ENCODE measurements at places on chromosomes 2 and 18.
A peak's percentile ranks its signal among the peaks of the same experiment; 100 is the strongest.

- no peak for DNase-seq
These were observed 13.7 kb downstream of the VAPA start for GRCh38 chr18:9927392-9928063.

- DNase-seq = no peak
These were observed 75.3 kb upstream of the DDX18 start for GRCh38 chr2:117738991-117739839.

- no peak for DNase-seq
These were observed 120.0 kb upstream of the PPP1CB start for GRCh38 chr2:28631514-28632206.

GRCh38 chr2:108271691-108272253 lies 16.9 kb upstream of the SULT1C2 start:
- no peak for DNase-seq

GRCh38 chr2:40797120-40797519 lies 345.2 kb upstream of the SLC8A1 start:
- DNase-seq = no peak

- DNase-seq = peak; percentile 86
These were observed 4.8 kb downstream of the TGFBRAP1 start for GRCh38 chr2:105324732-105325131.

DNA sequence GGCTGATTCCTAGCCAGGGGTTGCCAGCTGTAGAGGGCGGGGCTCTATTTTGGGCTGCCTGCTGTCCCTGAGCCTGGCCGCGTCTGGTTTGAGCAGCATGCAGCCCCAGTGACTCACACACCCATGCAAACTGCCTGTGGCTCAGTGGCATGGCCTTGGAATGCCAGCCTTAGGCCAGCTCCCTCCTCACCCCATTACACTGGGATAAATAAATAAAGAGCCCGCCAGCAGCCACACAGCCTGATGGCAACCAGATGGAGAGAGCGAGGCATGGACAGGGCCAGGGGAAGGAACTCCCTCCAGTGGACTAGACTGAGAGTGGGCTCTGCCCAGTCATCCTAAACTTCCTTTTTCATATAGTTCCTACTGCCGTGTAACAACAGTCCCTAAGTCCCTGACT lies 18.3 kb downstream of the NHEJ1 start:
- peak; percentile 31 for DNase-seq

GRCh38 chr2:209351636-209352035 lies 72.2 kb upstream of the MAP2 start:
- no peak for DNase-seq

DNA sequence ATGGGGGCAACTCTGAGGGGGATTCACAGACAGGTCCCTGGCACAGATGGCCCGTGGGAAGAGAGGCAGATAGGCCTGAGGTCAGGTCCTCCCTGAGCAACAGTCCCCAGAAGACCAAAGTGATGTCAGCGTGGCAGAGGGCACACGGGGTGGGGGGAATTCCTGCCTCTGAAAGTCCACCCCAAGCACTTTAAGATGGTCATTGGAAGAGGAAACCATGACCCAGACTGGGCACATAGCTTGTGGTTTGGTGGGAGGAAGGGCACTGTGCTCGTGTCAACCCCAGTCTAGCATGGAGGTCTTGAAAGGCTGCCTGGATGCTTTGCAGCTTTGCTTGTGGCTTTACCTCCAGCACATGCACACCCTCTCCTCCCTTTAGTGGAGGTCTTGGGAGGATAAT lies 38.0 kb upstream of the SIX2 start:
- no peak for DNase-seq

DNA sequence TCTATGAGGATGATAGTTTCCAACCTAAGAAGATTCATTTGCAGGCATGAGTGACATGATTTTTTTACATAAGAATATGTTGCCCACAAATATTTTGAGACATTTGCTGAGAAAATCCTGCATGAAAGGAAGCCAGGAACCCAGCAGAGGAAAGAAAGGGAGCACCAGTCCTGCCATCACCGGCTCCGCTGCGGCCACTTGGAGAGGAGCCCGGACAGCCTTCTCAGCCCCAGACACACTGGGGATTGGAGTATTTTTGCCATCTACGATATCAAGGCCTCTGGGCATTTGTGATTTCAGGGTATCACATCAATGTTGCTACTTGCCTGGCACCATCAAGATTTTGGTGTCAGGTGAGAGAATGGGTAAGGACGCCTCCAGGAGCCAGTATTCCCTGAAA lies 228.3 kb downstream of the PTGR3 start:
- no peak for DNase-seq

GRCh38 chr2:1295740-1296139 lies 117.5 kb upstream of the TPO start:
- no peak for DNase-seq

DNA sequence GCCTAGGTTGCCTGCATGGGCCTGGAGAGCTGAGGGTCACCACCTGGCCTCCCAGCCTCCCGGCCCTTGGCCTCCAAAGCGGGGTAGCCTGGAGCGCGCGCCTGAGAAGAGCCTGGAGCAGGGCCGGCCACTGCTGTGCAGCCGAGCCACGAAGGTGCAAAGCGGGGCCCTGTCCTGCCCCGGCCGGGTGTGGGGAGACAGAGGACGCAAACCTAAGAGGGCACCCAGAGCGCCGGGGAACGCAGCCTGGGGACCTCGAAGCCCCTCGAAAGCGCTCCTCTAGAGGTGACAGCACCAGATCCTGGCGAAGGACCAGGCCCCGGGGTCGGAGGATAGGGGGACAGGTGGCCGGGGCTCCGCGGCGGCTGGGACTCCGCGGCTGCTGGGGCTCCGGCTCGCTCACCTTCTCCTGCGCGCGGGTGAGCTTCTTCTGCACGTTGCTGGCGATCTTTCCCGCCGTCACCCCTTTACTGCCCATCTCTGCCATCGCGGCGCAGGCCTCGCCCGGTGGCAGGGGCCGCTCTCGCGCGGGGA lies 430 bp downstream of the BIN1 start:
- peak; percentile 69 for DNase-seq

DNA sequence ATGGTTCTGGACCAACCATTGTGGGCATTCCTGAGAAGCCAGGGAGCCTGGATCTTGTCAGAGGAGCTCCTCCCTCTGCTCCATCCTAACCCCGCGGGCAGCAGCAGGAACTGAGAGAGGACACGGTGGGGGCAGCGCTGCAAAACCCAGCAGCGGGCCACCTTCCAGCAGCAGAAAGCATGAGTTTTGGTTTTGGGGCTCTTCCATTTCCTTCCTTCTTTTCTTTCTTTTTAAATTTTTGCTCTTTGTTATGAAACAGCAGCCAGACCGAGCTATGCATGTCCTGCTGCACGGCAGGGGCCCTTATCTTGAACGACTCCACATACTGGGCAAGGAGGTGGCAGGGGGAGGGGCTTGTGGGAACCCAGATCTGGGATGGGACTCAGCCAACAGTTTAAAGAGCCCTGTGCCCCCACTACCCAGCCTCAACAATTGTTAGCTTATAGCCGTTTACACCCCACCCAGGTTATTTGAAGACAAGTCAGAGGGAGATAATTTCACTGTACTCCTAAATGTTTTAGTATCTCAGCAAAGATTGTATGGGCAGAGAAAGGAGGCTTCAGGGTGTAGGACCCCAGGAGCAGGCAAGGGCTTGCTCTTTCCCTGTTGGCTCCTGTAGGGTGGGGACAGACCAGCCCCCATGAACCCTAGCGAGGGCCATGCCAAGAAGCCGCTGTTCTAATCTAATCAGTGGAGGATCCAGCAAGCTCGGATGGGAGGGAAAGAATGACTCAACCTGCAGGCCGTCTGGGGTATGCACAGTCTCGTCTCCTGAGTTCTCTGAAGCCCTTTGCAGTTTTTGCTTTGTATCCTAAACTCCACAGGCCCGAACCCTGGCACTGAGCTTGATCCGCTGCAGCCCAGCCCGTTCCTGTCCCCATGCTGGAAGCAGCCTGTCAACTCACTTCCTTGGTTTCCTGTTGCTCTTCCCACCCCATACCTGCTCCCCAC lies 75.3 kb downstream of the LRRFIP1 start:
- DNase-seq = peak; percentile 91

- no peak for DNase-seq
These were observed 88.3 kb downstream of the SOWAHC start for GRCh38 chr2:109702250-109702985.

DNA sequence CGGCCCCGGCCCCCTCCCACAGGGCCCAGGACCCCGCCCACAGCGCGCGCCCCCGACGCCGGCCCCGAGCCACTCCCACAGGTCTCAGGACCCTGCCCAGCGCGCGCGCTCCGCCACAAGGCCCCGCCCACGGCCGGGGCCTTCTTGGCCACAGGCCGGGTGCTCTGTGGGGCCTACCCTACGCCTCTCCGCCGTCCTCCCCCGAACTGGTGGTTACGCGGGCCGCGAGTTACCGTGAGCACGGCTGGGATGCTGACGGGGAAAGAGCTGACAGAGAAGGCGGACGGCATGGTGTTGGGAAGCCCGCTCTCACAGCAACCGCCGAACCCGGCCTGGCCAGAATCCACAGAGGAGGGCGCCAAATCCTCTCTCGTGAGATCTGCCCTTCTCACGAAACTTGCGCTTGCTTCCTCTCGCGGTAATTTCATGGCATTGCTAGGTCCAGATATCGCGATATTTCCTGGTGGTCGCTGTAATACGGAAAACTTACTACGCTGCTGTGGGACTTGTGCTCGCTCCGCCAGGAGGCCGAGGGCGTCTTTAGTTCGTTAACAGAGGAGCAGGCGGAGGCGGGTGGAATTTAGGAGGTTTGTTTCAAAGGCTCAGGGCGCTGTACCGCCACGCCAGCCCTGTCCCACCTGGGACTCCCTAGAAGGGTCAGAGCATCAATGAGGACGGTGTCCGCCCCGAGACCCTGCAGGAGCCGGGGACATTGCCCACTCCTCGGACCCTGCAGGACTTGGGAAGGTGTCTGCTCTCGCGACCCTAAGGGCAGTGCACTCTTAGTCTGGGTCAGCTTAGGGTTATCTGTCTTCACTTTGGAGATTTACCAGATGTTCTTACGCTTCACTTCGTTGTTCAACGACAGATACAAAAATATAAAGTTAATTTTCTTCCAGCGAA lies at the start of gene TMEM18:
Gene TMEM18, minus strand, starts transcription at position 351 of the 903 bp plus-strand sequence. Its CDS starts 61 bp downstream, at position 290.
- peak; percentile 99 for DNase-seq

DNA sequence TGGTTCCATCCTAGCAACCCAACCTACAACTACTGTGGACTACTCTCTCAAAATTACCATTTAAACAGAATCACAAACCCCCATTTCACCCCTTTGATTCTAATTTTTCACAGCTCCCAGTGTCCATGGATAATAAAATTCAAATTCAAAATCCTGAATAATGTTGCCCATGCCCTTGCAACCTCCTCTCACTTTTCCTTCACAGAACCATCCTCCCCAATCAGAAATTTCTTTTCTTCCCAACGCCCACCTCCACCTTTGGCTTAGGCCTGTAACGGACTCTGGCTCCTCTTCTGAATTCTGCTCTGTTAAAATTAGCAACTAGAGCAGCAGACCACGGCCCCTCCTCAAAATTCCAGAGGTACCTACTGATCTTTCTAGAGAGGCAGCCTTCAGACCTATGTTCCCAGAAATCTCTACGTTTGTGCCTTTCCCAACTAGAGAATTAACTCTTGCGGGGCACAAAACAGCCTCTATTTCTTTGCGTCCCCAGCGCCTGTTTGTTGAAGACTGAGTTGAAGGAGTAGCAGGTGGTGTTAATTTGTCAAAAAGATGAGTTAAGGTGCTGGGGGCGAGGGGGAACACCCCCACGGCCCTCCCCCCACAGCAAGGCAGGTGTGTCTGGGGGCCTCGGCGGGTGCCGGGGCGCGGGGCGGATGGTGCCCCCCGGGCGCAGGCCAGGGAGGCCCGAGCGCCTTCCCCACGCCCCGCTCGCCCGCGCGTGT lies 428 bp upstream of the MAP3K20 start:
- peak; percentile 61 for DNase-seq

GRCh38 chr2:164700390-164700789 lies 79.1 kb upstream of the GRB14 start:
- no peak for DNase-seq

DNA sequence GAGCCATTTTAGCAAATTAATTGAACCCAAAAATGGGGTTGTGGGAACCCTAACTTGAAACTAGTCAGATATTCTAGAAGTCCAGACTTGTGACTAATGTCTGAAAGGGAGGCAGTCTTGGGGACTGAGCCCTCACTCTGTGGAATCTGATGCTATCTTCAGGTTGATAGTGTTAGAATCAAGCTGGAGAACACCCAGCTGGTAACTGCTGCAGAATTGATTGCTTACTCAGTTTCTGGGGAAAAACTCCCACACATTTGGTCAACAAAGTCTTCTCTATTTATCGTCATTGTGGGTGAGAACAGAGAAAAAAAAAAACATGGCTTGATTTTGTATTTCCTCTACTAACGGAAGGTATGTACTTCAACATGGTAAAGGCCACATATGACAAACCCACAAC lies 1925.8 kb upstream of the CELF4 start:
- DNase-seq = no peak

- DNase-seq = no peak
These were observed 128.9 kb upstream of the CELF4 start for GRCh38 chr18:37694516-37694915.

DNA sequence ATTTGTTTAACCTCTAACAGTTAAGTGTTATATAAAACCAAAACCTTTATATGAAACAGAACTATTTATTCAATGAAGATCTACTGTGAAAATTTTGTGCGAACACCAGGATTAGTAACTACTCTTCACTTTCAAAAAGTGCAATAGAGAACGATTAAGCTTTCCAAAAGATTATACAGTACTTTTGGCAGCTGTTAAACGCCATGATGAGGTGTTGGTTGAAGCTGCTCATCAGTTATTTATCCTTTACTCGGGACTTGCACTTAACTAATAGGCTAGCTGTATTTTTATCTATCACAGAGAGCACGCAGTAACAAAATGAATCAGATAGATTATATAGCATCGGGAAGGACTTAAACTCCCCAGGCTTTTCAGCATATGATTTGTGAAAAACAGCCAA lies 113.6 kb downstream of the GCA start:
- DNase-seq = no peak

- DNase-seq = no peak
These were observed 1062.7 kb downstream of the DSC3 start for GRCh38 chr18:29979881-29980280.

DNA sequence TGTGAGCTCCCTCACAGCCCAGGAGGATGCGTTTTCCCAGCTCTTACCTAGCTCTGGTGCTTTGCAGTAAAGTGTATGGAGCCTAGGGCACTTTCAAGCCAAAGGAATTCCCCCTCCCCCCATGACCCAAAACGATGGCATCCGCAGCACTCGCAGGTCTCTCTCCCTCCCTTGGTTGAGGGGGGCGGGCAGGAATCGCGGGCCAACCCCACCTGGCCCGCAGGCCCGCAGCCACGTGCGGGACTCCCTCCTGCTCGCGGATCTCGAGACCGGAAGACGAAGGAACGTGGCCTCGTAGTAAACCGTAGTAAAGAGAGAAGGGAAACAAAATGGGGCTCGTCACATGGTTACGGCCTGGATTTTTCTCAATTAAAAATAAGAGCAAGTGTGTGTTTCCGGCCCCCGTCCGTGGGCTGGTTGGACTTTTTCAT lies 8.5 kb downstream of the IRS1 start:
- DNase-seq = peak; percentile 93

GRCh38 chr18:22391407-22392345 lies 26.0 kb downstream of the CTAGE1 start:
- DNase-seq = no peak

- DNase-seq = no peak
These were observed 29.6 kb downstream of the MRO start for GRCh38 chr18:50790241-50790640.

GRCh38 chr18:60506190-60506589 lies 133.6 kb upstream of the MC4R start:
- no peak for DNase-seq

Data from mesendoderm (in vitro differentiated cells).